ENCODE measurements at places on chromosomes 11 and 22.

DNA sequence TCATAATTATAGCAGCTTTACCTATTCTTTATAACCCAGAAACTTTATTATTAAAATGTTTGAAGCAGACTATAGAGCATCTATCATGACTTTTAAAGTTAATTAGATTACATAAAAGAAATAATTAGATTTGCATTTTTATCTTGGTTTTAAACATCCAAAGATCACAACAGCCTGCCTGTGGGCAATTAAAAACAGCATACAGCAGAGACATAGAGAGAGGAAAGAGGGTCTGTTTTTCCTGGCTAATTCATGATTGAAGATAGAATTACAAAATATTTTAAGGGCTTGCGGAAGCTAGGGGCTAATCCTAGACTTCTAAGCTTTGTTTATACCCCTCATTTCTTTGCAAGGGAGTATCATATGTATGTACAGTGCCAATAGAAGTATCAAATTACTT lies 178.1 kb downstream of the SOX6 start:
- no peak for DNase-seq

DNA sequence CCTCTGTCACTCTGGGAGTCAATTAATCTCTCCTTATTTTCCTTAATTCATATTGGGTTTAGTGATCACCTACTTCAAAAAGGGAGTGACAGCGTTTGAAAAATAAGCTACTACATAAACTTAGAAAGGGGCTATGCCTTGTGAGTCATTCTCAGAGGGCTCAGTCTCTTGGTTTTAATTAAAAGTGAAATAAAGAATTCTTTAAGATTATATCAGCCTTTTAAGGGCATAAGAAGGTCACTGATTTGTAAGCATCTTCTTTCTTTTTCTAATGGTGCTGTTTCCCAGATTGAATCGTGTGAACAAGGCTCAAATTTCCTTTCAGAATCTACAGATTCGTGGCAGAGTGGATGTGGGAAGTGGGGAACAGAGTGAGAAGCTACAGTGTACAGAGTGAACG lies 636.2 kb upstream of the CCDC90B start:
- no peak for DNase-seq

DNA sequence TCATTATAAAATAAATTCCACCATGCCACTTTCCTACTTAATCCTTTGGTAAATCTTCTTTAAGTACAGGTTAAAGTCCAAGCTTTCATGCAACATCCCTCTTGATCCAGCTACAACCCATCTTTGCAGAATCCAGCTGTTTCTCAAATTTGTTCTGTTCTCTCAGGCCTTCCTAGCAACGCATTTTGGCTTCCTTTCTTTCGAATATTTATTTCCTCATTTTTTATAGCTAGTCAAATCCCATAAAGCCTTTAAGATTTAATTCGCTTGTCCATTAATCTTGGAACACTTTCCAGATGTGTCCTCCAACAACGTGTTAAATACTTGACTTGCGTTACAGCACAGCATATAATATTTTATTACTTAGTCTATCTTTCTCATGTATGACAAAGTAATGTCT lies 600.1 kb upstream of the CHORDC1 start:
- no peak for DNase-seq

DNA sequence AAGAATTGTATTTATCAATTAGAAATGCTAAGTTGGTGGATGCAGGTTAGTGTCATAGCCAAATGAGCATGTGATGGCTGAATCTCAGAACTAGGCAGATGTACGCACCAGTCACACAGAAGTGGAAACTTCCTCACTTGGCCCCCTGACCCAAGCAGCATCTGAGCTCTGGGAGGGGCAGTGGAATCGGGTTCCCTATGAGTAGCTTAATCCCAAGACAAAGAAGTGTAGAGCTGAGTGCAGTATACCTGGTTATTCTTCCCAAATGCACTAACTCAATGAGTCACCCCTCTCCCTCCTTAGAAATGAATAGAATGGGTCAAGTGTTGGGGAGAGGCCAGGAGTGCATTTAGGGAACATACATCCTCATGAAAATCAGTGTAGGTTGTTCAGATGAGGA lies 224.6 kb downstream of the FAT3 start:
- DNase-seq: no peak

- no peak for DNase-seq
These were observed 63.3 kb downstream of the PRMT3 start for GRCh38 chr11:20450829-20451228.

DNA sequence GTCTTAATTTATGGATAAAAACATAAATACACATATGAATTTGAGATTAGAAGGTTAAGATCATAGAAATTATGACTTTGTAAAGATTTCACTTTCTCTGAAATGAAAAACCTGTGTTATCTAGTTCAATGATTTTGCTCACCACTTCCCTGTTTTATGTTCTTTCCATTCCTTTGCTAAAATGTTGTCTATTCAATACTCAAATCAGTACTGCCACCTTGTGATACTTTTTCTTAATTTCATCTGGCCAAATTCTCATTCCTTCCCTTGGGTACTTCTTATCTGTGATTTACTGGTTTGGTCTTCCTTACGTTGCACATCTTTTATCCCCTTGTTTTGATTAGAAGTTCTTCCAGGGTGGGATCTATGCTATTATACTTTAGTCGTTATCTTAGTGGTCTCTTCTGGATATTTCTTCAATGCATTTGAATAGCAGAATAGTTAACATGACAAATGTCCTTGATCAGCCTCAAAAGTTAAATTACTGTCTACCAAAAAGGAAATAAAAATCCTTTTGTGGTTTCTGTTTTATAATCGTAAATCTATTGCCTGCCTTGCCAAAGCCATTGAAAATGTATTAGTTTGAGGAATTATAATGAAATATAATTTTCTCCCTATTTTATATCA lies 197.0 kb downstream of the PGR start:
- no peak for DNase-seq

DNA sequence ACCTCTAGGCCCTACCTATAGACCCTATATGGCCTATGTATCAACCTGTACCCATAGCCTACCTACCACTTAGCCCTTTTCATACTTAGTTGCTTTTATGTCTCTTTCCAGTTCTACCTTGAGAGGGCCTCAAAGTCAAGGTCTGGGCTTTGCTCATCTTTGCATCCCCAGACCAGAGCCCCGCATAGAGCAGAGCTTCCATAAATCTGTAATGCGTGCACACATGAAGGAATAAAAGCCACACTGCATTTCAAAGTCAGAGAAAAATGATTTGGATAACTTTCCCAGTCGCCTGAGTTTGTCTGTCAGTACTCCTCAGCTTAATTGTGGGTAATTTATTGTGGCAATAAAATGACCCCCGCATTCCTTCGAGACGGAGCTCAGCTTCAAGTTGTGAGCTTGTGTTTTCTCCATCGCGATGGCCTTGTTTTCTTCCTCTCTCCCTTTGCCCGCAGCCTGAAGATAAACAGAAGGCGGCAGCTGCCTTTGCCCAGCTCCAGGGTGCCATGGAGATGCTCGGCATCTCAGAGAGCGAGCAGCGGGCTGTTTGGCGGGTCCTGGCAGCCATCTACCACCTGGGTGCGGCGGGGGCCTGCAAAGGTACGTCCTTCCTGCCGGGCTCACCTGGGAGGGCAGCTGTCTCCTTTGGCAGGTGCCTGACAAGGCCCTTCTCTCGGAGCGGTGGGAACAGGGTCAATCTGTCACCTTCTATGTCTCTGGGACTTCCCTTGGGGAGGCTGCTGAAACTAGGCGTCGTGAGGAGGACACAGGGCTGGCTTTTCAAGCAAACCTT lies 55.7 kb downstream of the MYO18B start:
- no peak for DNase-seq

- no peak for DNase-seq
These were observed 53.0 kb upstream of the RDX start for GRCh38 chr11:110349138-110349996.

GRCh38 chr11:501001-501682 lies 5.9 kb downstream of the RNH1 start:
- DNase-seq: no peak

DNA sequence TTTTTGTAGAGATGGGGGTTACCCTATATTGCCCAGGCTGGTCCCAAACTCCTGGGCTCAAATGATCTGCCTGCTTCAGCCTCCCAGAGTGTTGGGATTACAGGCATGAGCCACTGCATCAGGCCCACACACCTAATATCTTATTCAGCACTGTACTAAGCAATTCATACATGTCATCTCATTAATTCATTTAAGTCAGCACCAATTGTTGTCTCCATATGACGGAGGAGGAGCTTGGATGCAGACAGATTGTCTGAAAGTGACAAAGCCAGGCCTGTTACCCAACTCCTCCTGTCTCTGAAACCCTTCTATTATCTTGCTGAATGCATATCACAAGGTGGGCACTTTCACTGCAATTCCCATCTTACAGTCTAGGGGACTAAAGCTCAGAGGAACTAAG lies 57.5 kb upstream of the ALX4 start:
- no peak for DNase-seq

DNA sequence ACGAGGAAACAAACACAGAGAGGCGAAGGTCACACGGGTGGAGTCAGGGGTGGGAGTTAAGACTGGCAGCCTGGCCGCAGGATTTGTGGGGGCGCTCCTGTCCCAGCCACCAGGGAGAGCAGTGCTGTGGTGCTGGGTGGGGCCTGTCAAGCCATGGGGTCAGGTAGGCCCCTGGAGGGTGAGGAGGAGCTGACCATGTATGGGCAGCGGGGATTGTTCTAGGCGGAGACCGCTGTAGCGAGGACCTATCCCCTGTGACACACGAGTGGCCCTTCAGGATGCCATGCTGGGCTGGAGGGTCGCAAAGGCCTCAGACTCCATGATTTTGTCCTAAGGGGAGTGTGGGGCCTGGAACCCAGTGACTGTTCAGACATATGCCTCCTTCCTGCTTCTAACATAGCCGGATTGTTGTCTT lies 1.6 kb upstream of the RPS19BP1 start:
- no peak for DNase-seq

GRCh38 chr11:88657076-88657738 lies 319.7 kb upstream of the CTSC start:
- no peak for DNase-seq

- DNase-seq: no peak
These were observed 72.7 kb upstream of the PRDM11 start for GRCh38 chr11:45073685-45074141.

- no peak for DNase-seq
These were observed 256.9 kb upstream of the SESN3 start for GRCh38 chr11:95487938-95488337.

DNA sequence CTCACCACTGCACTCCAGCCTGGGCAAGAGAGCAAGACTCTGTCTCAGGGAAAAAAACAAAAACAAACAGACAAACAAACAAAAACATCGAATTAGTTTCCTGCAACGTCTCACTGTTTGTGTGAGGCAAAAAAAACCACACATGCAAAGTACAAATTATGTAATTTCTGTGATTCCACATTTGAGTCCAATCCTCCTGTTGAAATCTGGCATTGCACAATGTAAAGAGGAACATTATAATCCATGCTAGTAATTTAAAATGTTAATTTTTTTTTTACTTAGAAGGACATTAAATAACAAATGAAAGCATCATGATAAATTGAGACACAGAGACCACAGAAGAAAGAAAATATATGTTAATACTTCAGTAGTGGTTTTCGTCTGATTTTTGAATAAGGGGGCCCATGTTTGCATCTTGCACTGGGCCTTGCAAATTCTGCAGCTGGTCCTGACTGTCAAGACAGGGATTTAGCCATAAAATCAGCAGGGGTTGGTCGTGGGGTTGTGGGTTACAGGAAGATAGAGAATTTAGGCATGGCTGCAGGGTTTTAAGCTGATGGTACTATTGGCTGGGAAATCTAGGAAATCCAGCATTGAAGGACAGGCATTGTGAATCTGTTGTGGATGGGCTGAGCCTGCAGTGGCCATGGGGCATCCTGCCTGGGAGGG lies 102.6 kb upstream of the ALDH3B2 start:
- no peak for DNase-seq

DNA sequence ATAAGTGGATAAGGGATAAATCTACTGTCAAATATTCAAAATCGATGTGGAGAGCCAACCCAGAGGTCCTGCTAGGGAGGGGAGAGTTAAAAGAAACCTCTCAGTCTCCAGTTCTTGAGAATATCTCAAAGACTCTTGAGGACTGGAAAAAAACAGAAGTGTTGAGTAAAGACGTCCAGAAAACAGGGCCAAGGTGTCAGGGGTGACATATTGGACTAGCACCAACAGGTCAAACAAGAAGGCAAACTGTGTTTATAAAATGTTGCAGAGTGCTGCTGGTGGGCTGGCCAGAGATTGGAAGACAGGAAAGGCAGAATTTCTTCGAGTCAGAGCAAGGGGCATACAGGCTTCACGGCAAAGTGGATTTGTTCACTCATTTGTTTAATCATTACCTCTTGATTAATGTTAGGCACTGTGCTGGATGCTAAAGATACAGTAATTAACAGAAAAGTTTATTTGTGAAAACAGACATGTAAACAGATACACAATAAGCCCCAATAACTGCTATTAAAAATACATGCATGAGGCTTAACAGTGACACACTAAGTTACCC lies 33.7 kb upstream of the SMPD1 start:
- no peak for DNase-seq

DNA sequence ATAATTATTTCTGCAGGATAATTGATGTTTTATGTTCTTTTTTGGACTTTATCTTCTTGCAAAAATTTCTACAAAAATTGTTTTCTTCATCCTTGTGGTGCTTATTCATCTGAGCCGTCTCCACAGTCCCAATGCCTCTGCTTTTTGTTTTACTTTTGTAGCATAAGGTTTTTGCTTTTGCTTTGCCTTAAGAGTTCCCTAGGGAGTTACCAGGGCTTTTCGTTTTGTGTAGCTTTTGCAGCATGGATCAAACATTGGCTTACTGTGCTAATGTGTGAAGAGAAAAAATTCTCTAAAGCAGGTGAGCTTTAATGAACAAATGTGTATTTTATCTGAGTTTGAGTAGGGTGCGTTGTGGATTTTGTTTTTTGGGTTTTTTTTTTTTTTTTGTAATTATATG lies 11.8 kb downstream of the XBP1 start:
- no peak for DNase-seq

DNA sequence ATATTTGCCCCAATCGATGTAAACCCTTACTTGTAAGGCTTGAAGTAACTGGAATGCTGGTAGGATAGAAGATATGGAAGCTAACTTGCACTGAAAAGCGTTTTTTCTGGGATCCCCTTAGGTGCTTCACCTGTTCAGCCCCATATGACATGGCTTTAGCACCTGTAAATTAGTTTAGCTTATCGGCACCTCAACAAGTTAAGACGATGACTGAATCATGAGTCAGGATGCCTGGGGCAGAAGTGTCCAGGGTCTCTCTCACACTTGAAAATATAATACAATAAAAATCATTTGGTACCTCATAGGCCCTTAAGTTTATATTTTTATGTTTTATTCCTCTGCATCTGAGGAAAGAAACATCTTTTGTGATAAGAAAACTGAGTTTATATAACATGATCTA lies 409.2 kb upstream of the LRRC4C start:
- DNase-seq: no peak
